Hindlimb muscle (tissue), 1 donor: ENCODE measurements at places on chromosomes 7 and 10. TPM values are rescaled to one million over a fixed set of nuclear protein-coding genes. Genes with fewer than 3 reads are reported as not detected.

- DNase-seq, result no peak
These were observed 17.2 kb downstream of the PANK1 start for GRCh38 chr10:89627830-89628229.

The FGL2 gene
- polyA plus RNA-seq, result 22.2 TPM

DNA sequence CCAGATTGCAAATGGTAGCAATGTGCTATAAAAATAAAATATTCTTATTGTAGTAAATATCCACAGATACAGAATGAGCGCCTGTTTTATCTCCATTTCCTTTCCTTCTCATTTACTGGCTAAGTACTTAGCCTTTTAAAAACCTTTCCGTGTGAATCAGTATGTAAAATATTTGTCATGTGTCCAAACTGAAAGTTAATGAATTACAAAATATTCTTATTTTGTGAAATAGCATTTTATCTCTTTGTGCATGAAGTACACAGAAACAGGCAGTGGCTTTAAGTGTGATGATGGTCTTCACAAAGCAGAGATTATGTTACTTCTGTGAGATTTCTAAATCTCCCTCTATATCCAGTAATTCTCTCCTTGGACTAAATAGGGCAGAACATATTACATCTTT, 56.7 kb upstream of the KIAA1217 start:
- DNase-seq, result no peak

GRCh38 chr7:106609416-106609815, 51.5 kb downstream of the CCDC71L start:
- DNase-seq, result no peak

DNA sequence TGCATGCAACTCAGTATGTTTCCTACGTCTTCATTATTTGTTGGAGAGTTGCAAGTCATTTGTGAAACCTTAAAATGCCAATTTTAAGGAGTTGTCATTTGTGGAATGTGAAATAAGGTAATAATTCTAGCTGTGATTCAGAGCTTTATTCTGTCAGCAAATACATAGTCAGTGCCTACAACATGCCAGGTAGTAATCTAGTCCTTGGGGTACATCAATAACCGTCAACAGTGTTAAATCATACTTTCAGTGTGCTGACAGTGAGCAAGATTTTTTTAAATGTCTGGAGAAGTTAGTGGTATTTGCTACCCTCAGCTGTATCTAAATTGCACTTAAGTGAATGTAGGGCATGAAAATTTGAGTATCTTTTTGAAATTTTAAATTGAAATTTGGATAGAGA, 36.7 kb downstream of the MPLKIP start:
- no peak for DNase-seq

GRCh38 chr7:79668292-79668691, 214.8 kb upstream of the MAGI2 start:
- no peak for DNase-seq
